ENCODE measurements at places on chromosomes 3 and 15.
A peak's percentile ranks its signal among the peaks of the same experiment; 100 is the strongest.

GRCh38 chr3:16177382-16177781, 2.9 kb downstream of the GALNT15 start:
- no peak for DNase-seq

DNA sequence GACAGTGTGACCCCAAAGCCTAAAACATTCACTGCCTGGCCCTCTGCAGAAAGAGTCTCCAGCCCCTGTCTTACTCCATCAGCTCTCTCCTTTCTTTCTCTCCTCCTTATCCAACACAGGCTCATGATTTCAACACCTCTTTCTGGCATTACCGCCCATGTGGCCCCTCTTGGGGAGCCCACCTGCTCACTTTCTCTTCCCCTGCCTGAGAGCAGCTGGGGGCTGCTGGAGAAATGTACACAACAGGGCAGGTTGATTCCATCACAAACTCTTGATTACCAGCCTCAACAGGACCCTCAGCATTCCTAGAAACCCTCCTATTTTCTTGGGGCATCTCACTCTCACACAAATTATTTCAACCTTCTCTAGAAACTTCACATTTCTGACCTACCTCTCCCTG, 98.3 kb downstream of the ABHD5 start:
- DNase-seq = no peak

- no peak for DNase-seq
These were observed 32.2 kb downstream of the CD276 start for GRCh38 chr15:73716417-73716816.

DNA sequence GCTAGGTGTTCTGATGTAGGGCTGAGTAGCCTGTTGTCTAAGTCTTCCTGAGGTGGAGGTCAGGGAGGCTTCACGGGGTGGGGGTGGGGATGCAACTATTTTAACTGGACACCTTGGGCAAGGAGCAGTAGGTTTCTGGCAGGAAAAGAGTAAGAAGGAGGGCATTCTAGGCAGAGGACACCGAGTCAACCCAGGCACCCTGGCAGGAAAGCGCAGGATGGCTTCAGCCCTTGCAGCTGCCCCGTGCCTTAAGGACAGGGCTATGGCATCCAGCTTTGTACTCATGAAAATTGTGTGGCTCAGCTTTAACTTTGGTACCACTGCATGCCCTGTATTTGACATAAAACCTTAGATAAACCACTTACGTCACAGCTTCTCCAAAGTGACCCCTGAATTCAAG, 6.4 kb upstream of the FILIP1L start:
- DNase-seq = no peak

DNA sequence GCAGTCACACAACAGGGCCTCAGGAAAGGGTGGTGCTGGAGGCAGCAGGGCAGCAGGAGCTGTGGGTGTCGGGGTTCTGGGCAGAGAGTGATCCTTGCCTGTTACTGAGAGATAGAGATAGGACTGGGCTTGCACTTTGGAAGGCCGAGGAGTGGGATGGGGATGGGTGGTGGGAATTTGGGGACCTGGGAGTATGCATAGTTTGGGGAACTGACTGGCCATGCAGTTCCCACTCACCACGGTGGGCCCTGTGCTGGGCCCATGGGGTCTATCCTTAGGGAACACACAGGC, 192.5 kb upstream of the LINGO1 start:
- no peak for DNase-seq

GRCh38 chr15:41990691-41991090, 18.3 kb upstream of the EHD4 start:
- DNase-seq = no peak

DNA sequence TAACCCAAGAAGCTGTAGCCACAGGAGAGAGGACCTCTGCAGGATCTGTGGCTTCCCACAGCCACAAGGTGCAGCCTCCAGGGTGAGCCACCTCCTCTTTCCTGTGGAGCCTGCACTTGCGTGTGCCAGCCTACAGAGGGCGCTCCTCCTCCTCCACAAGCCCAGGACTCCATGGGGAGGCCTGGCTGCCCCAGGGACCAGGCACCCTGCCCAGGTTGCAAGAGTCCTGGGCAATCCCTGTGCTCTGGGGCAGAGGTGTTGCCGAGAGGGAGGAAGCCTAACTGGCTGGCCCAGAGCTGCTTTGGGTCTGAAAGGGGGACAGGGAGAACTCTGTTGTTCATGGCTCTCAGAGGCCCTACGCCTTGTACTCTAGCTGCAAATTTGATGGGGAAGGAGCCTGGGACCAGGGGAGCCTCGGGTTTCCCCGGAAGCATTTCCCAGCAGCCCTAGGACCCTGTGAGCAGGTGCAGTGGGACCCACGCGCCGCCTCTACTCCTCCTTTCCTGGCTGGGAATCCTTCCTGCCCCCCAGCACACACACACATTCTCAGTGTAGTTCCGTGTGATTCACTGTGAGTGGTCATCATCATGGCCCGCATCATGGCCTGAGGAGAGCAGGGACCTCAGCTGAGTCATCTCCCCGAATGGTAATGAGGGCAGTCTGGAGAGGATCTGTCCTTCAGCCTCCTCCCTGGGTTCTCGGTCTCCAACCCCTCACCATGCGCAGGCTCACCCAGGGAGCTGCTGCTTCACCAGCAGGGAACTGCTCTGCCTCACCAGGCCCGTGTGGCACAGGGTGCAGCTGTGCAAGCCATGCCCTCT, 24.3 kb downstream of the TBC1D21 start:
- peak; percentile 34 for DNase-seq

DNA sequence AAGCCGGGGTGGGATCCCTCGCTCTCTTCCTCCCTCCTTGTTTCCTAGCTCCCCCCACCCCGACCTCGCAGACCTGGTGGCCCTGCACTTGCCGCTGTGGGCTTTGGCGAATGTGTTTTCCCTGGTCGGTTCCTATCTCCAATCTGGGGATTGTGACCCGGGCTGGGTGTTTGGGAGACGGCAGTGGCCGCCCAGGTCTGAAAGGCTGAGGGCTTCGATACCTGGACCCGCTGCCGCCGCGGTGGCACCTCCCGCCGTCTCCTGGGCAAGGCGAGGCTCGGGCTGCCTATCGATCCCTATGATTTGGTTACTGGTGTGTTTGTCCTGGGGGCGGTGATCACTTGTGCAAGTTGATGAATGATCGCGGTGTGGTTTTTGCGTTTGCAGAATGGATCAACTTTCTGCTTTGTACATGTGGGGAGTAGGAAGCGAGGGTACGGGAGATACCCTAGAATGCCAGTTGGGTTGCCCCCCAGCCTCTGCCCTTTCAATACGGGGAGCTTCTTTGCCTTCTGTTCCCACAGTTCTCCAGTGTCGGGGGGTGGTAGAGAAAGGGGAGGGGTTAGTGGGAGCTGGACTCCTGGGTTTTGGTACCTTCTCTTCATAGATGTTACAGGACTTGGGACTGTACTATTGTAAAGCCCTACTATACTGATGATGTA, 3.0 kb downstream of the BBX start:
- DNase-seq = peak; percentile 0

- no peak for DNase-seq
These were observed 3.2 kb upstream of the PXYLP1 start for GRCh38 chr3:141228395-141228794.

GRCh38 chr3:189502676-189503257, 128.4 kb upstream of the TP63 start:
- DNase-seq = no peak

DNA sequence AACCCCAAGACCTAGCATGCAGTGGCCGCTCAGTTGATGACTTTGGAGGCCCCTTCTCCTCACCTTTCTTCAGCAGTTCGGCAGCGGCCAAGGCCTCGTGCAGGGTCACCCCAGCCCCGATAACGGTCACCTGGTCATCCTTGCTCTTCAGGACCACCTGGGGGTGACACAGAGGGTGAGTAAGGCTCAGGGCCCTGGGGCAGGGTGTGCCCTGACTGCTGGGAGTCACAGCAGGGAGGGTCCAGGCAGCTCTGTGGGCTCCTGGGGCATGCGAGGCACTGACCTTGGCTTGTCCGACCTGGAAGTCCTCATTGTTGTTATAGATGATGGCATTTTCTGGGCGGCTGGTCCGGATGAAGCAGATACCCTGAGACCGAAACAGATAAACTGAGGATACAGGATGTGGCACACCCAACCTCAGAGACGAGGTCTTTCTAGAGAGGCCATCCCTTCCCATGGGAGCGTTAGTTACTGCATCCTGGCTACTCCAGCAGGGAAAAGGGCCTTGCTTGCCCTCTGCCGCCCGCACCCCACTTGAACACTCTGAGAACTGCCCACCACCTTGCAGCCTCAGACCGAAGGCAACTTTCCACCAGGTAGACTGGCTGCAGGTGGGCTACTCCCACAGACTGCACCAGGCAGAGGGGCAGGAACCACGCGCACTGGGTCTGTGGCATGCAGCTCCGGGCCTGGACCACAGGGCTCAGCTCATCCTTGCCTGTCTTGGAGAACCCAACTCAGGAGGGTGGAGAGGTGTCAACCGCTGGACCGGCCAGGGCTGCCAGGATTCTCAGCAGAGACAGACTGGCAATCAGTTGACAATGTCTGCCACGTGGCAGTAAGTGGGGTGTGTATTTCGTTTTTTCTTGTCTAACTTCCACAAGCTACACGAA, 27.6 kb downstream of the TKT start:
- no peak for DNase-seq

- no peak for DNase-seq
These were observed 13.8 kb downstream of the TRIM59 start for GRCh38 chr3:160435747-160436146.

- no peak for DNase-seq
These were observed 141.1 kb downstream of the TPRG1 start for GRCh38 chr3:189312866-189313265.

- no peak for DNase-seq
These were observed 254.2 kb downstream of the TUSC7 start for GRCh38 chr3:116963802-116964201.

DNA sequence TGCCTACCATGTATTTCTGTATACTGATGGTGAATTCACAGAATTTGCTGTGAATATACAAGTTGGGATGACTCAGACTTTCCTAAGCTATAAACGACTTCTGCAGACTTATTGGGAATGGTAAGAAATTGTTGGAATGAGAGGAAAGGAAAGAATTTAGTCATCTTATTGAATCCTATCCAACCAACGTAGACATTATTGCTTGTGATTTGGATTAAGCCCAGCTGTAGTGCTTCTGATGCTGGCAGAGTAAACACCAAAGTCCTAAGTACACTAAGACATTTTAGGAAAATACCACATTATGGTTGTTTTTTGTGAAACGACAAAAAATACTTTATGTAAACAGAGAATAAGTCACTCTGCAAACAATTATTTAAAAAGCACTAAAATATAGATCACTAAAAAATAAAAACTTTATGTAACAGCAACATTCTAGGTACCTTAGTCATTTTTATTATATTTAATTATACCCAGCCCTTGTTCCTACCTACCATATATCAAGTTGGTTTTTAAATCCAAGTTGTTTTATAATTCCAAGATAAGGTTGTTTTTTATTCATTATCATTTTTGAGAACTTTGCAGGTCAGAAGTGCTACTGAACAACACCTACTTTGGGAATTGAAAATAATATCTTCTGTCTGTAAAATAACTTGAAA, 99.2 kb upstream of the MLF1 start:
- DNase-seq = no peak

- no peak for DNase-seq
These were observed 35.2 kb downstream of the BDH1 start for GRCh38 chr3:197520311-197521276.

- DNase-seq = no peak
These were observed 82.7 kb downstream of the TLE3 start for GRCh38 chr15:70014860-70015490.

DNA sequence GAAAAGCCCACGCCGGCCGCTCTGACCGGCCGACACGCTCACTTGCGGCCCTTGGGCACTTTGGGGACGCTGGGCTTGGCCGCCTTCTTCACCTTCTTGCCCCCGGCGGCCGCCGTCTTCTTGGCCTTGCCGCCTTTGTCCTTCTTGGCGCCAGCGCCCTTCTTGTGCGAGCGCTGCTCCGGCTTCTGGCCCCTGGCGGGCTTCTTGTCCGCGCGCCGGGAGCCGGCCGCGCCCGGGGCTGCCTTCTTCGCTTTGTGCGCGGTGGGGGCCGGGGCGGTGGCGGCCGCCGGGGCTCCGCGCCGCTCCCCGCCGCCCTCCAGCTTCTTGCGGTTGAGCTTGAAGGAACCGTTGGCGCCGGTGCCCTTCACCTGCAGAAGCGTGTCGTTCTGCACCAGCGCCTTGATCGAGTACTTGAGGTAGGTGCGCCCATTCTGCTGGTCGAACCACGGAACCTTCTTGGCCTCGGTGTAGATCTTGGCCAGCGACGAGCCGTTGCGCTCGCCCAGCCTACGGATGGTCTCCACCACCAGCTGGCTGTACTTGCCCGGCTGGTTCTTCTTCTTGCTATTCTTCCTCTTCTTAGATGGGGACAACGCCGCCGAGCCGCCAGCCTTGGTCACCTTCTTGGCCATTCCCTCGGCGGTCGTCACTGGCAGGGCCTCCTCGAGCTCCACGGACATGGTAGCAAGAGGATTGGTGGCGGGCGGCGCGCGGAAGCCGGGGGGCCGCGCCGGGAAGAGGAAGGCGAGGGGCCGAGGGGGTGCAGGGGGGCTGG, 36.7 kb downstream of the HMCES start:
- no peak for DNase-seq

- no peak for DNase-seq
These were observed 542.6 kb downstream of the TUSC7 start for GRCh38 chr3:117252208-117252607.

DNA sequence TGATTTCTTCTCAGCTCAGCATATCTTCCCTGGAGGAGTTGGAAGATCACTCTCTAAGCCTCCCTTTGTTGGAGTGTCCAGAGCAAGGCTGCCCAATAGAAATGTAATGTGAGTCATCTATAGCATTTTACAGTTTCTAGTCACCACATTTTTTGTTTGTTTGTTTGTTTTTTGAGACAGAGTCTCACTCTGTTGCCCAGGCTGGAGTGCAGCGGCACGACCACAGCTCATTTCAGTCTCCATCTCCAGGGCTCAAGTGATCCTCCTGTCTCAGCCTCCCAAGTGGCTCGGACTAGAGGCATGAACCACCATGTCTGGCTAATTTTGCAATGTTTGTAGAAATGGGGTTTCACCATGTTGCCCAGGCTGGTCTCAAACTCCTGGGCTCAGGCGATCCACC, 21.3 kb downstream of the KLHL6 start:
- no peak for DNase-seq
